ENCODE measurements at places on chromosomes 4 and X. TPM values are rescaled to one million over a fixed set of nuclear protein-coding genes. Genes with fewer than 3 reads are reported as not detected.

DNA sequence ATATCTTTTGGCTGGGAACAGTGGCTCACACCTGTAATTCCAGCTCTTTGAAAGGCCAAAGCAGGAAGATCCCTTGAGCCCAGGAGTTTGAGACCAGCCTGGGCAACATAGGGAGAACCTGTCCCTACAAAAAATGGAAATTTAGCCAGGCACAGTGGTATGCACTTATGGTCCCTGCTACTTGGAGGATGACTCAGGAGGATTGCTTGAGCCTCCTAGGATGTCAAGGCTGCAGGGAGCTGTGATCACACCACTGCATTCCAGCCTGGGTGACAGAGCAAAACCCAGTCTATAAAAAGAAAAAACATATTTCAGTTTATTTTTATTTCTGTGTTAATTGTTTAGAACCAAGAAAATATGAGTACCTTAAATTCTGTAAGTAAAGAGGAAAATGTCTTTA, 123.7 kb downstream of the CBR4 start:
- no peak for DNase-seq

DNA sequence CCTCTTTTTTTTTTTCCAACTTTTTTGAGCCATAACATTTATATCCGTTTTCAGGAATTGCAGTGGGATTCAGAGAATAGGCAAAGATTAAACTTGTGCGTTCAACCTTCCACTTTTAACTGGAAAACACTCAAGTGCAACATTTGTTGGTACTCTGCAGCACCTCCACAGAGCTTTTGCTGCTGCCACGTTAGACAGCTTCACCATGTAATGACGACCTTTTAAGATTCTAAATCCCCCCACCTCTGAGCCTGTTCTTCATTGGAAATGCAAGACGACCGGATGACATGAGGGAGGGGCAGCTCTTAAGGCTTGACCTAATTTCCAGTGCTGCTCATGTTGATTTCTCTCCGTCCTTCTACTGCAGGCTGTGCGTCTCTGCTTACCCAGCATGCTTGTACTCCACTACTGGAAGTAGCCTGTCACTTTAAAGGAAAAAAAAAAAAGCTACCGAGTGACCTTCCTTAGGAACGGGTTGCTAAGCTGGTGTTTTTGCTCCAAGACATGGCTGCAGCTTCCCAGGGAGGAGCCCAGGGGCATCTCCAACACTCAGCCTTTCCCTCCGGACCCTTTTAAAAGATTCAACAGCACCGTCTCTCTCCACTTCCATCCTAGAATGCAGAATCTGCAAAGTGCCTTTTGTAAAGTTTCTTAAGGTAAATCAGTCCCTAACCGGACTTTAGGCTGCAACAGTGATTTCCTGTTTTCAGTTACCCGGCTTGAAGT, at the start of gene CC2D2A:
Gene CC2D2A, plus strand, starts transcription at position 481 of the 726 bp plus-strand sequence. CDS start 6,051 bp downstream, outside the sequence.
- no peak for DNase-seq

DNA sequence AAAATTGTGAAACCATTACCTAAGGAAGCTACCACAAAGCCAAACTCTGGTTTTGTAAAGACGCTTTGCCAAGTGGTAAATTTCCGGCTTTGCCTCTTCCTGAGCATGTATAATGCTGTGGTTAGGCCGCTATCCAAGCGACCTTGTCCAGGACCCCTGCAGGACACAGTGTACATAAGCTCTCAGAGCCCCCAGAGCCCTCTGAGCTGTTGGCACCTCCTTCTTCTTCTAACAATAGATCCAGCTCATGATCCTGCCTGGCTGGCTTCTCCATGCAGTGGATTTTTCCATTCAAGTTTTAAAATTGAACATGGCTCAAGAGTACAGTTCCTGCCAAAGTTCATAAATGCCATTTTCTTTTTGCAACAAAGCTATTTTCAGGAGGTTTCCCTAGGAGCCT, 326.7 kb downstream of the MAPK10 start:
- no peak for DNase-seq

GRCh38 chr4:2862528-2862927, 18.9 kb downstream of the ADD1 start:
- no peak for DNase-seq

DNA sequence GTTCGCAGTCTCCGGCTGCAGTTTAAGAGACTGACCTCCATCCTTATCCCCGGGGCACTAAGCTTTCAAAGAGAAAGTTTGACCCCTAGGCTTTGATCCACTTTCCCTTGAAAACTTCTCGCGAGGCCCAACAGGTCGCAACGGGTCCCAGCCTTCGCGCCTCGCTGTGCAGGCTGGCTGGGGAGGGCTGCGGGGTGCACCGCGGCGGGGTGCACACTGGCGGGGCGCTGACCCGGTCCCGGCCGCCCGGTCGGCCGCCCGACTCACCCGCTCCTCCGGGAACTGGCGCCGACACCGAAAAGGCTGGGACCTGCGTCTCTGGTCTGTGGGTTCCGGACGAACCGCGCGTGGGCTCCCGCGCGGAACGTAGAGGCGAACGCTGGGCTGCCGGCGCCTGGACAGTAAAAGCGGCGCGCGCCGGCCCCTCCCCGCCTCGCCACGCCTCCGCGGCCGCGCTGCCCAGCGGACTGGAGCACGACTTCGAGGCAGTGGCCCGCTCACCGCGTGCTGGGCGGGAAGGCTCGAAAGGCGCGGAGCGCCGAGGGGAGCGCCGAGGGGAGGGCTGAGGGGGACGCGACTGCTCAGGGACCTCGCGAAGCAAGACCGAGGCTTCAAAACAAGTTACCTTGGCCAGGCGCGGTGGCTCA, at the start of gene TAF7L:
Gene TAF7L, minus strand, starts transcription at position 378 of the 647 bp plus-strand sequence. CDS start 3,791 bp downstream, outside the sequence.
- no peak for DNase-seq

GRCh38 chrX:108246304-108246954, 154.9 kb downstream of the ATG4A start:
- DNase-seq = no peak

GRCh38 chr4:147779451-147779850, 47.6 kb downstream of the ARHGAP10 start:
- no peak for DNase-seq

DNA sequence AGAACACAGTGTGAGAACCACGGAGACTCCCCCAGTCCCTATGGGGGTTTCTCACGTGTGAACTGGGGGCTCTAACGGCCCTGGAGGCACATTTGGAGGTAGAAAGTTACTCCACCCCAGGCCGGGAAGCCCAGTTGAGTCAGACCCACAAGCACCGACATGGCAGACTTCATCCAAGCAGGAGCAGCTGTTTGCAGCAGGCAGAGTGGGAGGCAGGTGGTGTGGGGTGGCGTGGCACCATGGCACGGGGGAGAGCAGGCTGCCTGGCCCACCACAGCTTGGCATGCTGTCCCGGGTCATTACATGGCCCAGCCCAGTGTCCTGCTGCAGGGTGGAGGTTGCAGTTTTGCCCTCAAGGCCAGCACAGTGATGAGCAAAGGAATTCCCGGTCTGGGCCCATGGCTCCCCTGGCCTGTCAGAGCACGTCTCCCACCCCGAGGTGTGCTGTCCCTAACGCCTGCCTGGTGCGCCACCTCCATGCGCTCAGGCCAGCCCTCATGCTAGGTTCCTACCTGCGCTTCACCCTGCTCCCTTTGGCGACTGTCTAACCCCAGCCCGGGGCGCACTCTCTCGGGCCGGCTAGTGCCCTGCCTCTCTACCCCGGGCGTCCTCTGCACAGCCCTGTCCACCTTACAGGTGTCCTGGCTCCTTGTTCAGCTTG, 90.6 kb upstream of the AFAP1 start:
- DNase-seq = no peak

- peak; percentile 22 for DNase-seq
Observed at GRCh38 chr4:8916351-8916885, 44.8 kb upstream of the HMX1 start.

- DNase-seq = no peak
Observed at GRCh38 chrX:139596068-139596467, 65.5 kb downstream of the F9 start.

DNA sequence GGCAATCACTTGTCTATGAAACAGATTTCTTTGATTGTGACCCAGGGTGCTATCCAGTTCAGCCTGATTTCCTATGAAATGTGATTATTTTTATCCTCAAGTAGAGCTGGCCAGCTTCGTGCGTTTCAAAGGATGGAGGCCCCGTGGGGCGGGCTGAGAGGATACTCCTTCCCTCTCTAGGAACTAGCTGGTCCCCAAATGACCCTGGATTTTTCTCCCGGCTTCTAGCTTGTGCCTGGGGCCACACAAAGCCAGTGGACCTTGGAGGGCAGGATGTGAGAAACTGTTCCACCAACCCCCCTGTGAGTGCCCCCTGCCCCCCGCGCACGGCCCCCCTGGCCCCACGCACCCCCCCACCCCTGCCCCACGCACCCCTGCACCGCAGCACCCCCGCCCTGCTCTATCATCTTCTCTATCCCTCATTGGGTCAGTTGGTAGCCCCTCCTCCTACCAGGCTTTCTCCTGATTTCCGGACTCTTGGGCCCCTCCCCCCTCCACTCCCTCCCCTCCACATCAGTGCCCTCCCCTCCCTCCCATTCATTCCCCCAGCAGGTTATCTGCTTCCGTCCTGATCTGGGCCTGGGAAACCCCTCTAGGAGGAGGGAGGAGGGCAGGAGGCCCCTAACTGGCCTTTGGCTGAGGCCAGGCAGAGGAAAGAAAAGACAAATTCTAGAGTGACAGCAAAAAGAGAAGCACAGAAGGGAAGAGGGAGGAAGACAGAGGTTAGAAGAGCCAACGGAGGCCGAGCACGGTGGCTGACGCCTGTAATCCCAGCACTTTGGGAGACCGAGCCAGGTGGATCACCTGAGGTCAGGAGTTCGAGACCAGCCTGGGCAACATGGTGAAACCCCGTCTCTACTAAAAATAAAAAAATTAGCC, 3.3 kb downstream of the XPNPEP2 start:
- no peak for DNase-seq

DNA sequence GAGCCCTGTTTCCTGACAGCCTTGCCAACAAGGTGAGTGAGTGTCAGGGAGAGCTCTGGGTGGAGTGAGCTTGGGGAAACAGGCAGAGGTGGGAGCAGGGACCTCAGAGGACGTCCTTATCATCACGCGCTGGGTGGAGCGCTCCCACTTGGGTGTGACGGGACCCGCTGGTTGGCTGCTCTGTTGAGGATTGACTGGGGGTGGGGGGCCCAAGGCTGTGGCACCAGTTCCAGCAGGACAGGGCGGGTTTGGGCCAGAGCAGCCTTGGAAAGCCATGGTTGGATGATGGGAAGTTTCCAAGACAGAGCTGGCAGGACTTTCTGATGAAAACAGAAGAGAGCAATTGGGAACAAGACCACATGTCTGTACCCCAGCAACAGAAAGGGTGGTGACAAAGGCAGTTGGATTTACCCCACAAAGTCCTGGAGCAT, 3.0 kb upstream of the PCGF3 start:
- no peak for DNase-seq

- DNase-seq = no peak
Observed at GRCh38 chrX:142661696-142662095, 364.0 kb upstream of the SPANXN4 start.

GRCh38 chrX:38156838-38157237, 63.8 kb downstream of the SRPX start:
- DNase-seq = no peak

- DNase-seq = no peak
Observed at GRCh38 chrX:118824173-118824730, 628 bp downstream of the ZCCHC12 start.

Gene DOK7
- 1.1 TPM for total RNA-seq

Gene SYP
- total RNA-seq = not detected

Gene PPP4R3C
- total RNA-seq = not detected
